Stimulated activated CD4-positive, alpha-beta T cell treated with anti-CD3 and anti-CD28 coated beads, Interleukin-15, amount 100 ng/mL, for 1 hour (primary cell): ENCODE measurements at places on chromosomes 1 and 21.

GRCh38 chr21:32422064-32422463, 9.6 kb downstream of the EVA1C start:
- DNase-seq = no peak

DNA sequence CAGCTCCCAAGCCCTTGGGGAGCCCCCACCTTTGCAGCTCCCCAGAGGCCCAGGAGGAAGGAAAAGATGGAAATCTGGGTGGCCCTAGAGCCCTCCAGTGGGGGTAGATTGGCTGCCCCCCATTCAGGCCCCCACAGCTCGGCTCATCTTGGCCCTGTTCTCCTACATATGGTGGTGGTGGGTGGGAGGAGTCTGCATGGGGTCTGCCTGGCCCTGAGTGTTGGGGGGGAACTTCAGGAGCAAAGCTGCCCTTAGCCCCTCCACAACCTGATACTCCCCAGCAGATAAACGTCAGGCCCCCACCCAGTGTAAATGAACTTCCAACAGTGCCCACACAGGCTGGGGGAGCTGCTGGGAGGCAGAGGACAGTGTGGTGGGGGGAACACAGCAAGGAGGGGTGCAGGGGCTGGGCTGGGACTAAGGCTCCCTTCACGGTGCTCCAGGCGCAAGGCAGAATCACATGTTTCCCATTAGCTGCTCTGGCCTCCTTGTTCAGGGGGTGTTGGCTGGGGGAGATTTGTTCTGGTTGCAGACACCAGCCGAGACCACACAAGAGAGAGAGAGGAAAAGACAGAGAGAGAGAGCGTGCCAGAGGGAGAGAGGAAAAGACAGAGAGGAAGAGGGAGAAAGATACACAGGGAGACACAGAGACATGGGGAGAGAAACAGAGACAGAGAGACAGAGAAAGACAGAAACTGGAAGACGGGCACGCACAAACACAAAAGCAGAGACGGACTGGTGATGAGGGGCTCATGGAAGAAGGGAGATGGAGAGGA, 42.6 kb downstream of the AHDC1 start:
- no peak for DNase-seq

DNA sequence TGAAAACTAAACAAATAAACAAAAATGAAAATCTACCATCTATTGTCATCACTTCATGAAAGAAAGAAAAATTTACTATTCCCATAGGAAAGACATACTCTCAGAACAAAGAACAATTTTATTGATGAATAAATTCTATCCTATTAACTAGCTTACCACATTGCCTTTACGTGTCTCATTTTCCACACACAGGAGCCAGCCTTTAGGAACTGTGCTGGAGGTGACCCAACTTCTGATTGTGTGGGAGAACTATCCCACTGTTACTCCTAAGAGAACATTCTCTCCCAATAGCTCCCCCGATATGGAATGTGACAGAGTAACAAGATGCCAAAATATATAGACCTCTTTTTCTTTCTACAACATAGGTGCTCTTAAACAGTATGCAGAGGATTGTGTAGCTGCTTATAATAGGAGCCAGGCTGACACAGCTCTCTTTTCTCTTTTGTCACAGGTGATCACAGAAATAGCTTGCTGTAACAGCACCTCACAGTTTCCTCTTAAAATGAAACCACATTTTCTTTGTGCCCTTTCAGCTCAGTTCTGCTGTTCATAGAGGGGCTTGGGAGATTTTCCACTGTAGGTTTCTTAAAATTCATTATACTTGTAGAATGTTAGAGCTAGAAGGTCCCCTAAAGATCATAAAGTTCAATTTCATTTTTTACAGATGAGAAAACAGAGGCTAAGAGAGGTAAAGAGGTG, 35.5 kb downstream of the C21orf91 start:
- no peak for DNase-seq

DNA sequence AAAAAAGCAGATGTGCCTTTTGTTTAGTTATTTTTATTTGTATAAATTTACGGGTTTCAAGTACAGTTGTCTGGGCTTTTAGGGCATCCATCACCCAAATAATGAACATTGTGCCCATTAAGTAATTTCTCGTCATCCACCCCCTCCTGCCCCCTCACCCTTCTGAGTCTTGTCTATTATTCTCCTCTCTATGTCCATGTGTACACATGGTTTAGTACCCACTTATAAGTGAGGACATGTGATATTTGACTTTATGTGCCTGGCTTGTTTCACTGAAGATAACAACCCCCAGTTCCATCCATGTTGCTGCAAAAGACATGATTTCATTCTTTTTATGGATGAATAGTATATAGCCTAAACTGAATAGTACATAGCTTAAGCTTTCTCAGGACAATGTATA, 189.2 kb downstream of the ZP4 start:
- no peak for DNase-seq

DNA sequence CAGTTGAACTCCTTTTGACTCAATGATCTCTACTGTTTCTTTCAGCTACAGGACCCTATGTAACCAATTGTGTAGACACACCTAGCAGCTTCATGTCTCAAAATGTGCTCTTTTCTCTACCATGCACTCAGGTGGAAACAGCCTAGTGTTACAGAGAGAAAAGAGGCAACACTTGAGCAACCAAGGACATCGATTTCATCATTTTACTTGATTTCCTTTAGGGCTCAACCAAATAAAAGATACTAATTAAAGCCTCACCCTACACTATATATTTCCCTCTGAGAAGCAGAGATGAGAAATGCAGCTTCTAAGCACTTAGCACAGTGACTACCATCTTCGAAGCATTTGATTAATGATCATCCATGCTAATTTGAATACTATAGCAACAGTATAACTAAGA, 55.1 kb downstream of the PTGER3 start:
- no peak for DNase-seq

DNA sequence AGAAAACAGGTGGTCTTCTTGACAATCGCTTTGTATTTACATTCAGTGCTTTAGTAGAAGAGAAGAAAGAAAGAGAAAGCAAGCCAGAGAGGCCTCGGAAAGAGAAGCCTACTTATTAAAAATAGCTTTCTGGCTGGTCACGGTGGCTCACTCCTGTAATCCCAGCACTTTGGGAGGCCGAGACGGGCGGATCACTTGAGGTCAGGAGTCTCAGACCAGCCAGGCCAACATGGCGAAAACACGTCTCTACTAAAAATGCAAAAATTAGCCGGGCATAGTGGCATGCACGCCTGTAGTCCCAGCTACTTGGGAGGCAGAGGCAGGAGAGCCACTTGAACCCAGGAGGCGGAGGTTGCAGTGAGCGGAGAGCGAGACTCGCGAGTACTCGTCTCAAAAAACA, 1.8 kb upstream of the SLC19A2 start:
- no peak for DNase-seq

DNA sequence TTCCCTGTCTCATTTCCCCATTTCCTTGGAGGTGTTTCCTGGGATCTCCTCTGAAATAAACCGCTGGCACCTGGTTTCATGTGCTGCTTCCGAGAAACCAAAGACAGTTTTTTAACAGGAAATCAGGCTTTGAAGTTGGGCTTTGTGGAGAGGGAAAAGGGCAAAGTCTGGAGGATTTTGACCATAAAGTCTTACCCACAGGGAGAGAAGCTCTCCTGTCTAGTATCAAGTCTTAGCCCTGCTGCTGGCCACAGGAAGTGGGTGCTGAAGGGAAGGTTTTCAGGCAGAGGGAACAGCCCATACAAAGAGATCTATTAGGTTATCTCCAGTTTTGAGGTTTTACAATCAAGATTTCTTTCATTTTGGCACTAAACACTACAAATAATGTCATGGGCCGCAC, 29.3 kb downstream of the SLC5A9 start:
- DNase-seq = no peak

DNA sequence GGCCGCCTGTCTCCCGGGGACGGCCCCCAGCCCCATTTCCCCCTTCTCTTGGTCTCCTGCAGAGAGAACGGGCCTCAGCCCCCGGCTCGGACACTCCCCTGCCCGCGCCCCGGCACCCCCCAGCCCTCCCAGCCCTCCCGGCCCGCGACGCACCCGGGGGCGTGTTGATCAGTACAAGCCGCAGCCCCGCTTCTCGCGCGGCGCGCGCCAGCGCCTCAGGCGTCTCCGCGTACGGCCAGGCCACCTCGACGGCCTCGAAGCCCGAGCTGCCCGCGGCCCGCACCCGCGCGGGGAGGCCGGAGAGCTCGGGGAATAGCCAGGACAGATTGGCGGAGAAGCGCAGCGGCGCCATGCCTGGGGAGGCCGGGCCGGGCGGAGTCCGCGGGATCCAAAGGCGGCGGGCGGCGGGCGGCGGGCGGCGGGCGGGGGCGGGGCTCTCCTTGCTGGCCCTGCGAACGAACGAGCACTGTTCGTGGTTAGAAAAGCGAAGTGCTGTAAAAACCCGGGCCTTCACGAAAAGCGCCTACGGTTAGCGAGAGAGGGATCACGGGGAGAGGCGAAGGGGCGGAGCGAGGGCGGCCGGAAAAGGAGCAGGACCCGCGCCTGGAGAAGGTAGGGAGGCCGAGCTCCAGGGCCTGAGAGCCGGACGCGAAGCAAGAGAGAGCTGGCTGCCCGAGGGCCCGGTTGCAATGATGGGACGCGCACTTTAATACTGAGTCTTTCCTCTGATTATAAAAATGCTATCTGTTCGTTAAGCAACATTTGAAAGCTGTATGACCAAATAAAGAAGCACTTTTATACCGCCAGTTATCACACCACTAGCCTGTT, at the start of gene HYI:
Gene HYI (minus strand): TSS at position 490 of the 828 bp plus-strand sequence. CDS start 138 bp downstream, at position 352.
- DNase-seq = peak; percentile 38

DNA sequence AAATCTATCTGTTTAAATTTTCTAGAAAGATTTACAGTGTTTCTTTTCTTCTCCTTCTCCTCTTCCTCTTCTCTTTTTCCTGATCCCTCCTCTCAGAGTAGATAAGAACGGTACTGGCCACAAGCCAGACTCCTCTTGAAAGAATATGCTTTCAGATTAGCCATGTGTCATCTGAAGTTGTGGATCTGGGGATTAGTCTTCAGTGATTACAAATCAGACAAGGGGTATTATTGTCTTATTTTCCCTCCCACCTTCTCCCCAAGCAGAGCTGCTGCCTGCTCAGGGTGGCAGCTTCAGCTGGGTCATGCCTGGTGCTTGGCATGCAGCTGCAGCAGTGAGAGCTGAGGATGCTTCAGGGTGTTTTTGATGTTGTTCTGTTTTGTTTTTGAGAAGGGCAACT, 42.7 kb downstream of the SGIP1 start:
- no peak for DNase-seq

- no peak for DNase-seq
Observed at GRCh38 chr1:89279011-89279466, 6.4 kb upstream of the GBP5 start.
